ENCODE measurements at places on chromosomes 1 and 21.

- DNase-seq: no peak
Measured at GRCh38 chr1:145710291-145711027, 3.3 kb upstream of the PDZK1 start.

GRCh38 chr21:29230551-29231261 lies 68.0 kb upstream of the BACH1 start:
- no peak for DNase-seq

- no peak for DNase-seq
Measured at GRCh38 chr1:11051781-11052511, 4.9 kb upstream of the MASP2 start.

DNA sequence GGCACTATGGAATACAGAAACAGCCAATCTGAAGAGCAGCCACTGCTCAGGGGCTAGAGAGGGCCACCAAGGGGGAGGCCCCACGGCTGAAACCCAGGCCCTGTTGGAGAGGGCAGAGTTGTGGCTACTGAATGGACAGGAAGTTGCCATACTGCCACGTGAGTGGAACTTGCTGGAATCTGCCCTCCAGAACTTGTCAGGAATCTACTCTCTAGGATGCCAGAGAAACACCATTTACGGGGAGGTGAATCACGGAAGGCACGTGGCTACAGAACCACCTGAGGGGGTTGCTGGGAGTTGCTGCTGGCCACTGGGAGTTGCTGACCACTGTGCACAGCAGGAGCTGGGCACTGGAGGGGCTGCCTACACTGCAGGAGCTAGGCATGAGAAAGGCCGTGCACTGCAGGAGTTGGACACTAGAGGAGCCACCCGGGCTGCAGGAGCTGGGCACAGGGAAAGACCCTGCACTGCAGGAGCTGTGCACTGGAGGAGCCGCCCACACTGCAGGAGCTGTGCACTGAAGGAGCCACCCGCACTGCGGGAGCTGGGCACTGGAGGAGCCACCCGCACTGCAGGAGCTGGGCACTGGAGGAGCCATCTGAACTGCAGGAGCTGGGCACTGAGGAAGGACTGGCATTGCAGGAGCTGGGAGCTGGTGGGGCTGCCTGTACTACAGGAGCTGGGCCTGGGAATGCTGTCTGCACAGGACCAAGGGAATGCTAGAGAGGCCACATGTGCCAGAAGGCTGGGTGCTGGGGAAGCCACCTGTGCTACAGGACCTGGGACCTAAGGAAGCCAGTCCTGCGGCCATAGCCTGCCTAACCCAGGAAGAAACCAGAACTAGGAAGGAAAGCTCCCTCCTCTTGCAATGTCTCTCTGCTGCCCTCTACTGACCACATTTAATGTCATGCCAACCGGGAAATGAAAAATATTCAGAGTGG lies 343.4 kb downstream of the MATN1 start:
- DNase-seq: peak; percentile 36

DNA sequence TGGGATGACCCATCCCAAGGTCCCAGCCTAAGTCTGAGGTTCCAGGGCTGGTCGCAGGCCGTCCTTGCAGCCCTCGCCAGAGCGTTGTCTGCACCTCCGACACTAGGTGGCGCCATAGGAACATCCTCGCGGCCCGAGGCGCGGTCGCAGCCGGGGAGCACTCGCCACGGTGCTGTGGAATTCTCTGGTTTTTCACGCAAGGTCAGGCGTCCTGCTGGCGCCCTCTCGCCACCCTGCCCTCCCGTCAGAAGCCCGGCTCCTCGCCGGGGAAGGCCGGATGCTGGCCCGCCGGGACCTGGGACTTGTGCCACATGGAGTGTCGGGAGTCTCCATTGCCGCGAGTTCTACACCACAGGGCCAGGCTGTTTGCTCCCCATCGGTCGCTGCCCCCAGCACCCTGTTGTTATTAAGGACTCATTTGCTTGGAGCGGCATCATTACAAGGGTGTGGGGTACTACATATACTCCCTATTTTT lies 196.8 kb upstream of the LMO4 start:
- peak; percentile 50 for DNase-seq

- DNase-seq: no peak
Measured at GRCh38 chr21:16047904-16048303, 318.1 kb downstream of the USP25 start.

DNA sequence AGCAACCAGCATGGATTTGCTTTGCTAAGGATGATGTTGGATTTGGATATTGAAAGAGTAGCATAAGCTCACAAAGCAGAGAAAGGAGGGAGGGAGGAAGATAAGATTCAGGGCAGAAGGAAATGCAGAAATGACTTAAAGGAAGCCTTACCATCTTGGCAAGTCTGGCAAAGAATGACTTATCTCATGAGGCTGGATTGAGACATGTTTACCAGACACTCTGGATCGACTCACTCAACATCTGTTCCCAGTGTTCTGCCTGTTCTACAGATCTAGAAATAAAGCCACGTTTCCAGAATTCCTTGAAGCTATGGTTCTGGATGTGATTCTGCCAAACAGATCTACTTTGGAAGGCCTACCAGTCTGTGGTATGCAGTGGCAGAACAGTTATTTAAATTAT lies 38.8 kb upstream of the CTBS start:
- DNase-seq: no peak

DNA sequence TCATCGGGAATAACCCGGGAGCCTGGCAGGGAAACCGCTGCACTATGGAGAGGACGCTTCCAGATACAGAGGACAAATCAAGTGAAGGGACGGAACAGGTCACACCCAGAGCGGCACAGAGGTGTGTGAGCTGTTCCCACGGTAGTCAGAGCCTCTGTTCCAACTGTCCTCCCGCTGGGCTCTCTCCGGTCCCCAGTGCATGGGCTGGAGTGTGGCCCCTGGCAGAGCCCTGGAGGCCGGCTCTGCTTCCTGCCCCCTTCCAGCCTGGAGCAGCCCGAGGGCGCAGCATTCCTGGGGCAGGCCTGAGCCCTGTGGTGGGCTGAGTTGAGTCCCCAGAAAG lies 11.9 kb upstream of the ZBTB21 start:
- DNase-seq: no peak

GRCh38 chr1:50969611-50970508 lies at the start of gene CDKN2C:
TSS of gene CDKN2C (plus strand) at chr1:50970245. CDS start at chr1:50970369, 124 bp downstream.
- peak; percentile 75 for DNase-seq

GRCh38 chr1:169046671-169047070 lies 59.8 kb upstream of the ATP1B1 start:
- no peak for DNase-seq

GRCh38 chr1:213124590-213124989 lies 73.5 kb downstream of the RPS6KC1 start:
- no peak for DNase-seq

GRCh38 chr1:19411612-19412011 lies 73.7 kb downstream of the CAPZB start:
- DNase-seq: no peak

DNA sequence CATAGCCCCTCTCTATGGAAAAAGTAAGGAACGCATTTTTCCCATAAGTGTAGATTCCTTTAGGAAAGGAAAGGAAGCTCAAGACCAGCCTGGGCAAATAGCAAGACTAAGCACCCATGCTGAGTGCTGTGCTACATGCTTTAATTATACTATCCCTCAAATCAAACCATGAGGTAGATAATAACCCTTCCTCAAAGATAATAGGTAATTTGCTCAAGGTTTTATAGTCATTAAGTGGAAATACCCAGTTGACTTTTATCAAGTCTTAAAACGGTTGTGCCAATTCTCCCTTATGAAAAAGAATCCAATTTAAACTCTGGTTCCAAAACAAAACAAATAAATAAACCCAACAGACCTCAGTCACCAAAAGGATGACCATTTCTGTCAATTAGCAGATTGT lies 3.4 kb downstream of the KIAA0319L start:
- DNase-seq: no peak

DNA sequence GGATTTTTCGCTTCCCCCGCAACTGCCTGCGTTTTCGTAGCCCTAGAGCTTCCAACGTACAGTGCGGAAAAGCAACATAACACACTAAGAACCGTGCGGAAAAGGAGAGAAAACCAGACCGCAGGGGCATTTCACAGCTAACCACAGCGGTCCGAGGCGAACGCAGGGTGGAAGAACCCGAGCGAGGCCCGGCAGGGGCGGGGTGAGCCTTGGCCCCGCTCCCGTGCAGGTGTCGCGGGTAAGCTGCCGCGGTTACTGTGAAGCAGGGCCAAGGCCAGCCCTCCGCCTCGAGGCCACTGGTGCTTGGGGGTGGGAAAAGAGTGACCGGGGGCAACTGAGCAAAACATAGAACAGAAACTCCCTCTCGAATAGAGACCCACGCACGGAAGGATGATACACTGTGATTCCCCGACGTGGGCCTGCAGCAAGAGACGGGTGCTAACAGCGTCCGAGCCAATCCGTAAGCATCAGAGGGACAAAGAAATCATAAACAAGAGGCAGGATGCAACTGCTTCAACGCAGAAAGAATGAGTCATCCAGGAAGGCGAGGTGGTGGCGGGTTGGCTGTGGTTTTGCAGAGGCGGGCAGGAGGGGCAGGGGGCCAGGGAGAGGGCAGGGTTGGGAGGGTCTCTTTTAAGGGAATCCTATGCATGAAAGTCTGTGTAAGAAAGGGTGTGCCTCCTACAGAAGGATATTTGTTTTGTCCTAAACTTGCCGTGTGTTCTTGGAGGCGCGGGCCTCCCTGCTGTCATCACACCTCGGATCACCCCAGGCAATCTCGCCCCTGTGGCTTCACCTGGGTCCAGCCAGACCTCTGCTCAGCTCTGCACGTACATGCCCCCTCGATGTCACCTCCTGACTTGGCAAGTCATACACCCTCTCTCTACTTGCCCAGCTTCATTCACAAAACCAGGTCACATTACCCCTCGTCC lies 7.3 kb downstream of the GNG4 start:
- DNase-seq: no peak

DNA sequence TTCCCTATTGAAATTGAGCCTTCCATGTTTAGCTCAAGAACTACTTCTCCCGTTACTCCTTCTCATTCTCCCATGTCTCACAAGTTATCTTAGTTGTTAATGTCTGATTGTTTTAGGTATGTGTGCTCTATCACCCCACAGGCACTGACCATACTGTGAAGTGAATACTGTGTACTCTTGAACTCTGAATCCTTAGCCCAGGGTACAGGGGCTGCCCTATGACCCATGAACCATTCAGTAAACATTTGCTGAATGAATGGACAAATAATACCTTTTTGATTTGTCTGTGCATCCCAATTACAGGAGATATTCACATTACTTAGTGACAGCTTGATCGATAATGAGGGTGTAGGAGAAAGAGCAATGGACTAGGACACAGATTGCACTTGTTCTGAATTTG lies 169.4 kb upstream of the BEND5 start:
- no peak for DNase-seq

GRCh38 chr1:228169345-228169744 lies 3.7 kb downstream of the IBA57 start:
- no peak for DNase-seq

- no peak for DNase-seq
Measured at GRCh38 chr21:26409735-26410134, 163.4 kb downstream of the CYYR1 start.

DNA sequence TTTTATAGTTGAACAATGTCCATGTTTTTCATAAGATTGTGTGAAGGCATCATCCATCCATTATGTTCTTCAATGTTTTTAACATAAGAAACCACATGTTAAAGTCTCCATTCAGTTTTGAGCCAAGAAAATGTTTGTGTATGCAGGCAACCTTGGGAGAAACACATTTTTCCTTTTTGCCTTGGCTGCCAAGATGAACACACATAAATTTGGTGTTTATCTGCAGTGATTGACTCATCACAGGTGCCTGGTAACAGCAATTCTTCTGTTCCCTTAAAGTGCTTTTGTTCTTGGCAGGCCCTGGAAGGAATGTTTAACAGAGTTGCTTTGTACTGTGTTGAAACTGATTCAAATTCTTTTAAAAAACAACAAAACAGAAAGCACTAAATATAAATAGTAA lies 709.9 kb upstream of the ADGRL4 start:
- no peak for DNase-seq

- peak; percentile 69 for DNase-seq
Measured at GRCh38 chr1:109687641-109688499, at the start of gene GSTM1. TSS of gene GSTM1 (plus strand) at chr1:109687817. CDS start at chr1:109687874, 57 bp downstream.

- no peak for DNase-seq
Measured at GRCh38 chr1:223197923-223198627, 55.0 kb upstream of the TLR5 start.

GRCh38 chr1:156961709-156962108 lies 41.3 kb downstream of the LRRC71 start:
- DNase-seq: no peak

DNA sequence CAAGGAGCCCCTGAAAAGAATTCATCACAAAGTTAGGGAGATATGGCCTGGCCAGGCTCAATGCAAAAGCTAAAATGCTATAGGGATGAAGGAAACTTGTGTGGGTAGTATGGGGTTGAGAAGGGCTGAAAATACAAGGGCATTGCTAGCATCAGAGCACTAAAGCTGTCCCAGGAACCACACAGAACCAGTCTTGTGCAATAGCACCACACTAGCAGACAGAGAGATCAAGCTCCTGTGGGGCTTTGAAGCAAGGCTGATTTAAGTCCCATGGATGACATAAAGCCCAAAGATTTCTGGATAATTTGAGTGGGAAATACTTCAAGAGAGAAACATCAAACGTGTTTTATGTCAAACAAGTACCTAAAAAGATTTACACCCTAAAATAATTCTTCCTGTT lies 97.1 kb downstream of the VAV3 start:
- DNase-seq: no peak

DNA sequence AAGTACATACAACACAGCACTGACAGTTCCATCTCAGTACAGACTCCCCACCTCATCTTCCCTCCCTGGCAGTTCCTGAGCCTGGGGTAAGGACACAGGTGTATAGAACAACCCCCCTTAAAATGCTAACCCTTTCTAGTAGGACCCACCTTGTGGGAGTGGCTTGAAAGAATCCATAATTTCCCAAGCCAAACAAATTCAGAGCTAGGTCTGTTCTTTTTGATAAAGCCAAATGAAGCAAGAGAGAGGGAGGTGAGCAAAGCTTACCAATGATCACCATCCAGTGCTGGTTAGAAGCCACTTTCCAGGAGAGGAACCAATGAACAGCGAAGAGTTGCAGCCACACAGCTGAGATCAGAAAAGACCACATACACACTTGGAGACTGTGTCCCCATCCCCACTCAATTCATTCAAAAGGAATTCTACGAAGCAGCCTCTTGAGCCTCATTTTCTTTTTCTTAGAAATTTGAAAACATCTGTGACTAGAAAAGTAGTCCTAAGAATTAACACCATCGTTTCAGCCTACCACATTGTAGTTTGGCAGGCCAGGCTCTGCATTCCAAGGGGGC lies 9.2 kb downstream of the UBE2Q1 start:
- no peak for DNase-seq

DNA sequence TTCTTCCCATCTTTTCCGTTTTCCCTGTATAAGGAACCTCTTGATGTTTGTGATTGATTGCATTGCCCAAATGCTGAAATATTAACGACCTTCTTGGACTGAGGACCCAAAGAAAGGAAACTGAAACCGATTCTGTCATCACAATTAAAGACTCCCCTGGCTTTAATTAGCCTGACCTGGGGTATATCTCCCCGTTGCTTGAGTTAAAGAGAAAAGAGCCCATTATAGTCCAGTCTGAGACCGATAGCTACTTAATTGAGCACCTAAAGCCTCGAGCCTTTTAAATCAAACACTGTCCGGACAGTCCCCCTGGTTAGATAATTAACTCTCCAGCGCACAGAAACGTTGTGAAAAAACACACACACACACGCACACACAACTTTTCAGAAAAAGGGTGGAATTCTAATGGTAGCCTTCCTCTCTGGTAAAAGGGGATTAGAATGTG lies 8.0 kb downstream of the LMO4 start:
- no peak for DNase-seq
